ENCODE measurements at places on chromosomes 4 and X.

DNA sequence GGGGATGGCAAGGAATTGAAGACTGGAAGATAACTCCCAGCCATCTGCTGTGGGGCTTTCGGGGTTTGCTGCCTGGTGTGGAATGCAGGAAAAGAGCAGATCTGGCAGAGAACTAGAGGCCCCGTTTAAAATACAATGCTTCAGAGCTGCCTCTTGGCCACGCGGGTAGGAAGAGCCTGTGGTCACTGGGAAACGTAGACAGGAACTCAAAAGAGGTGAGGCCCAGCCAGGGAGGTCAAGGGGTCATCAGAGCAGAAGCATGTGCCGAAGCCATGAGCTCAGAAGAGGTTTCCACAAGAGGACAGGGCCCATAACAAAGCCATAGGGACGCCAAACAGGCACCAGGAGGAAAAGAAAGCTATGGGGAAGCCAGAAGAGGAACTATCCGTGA lies 14.5 kb upstream of the STS start:
- no peak for DNase-seq

- no peak for DNase-seq
Observed at GRCh38 chr4:18869166-18869565, 847.6 kb upstream of the LCORL start.

DNA sequence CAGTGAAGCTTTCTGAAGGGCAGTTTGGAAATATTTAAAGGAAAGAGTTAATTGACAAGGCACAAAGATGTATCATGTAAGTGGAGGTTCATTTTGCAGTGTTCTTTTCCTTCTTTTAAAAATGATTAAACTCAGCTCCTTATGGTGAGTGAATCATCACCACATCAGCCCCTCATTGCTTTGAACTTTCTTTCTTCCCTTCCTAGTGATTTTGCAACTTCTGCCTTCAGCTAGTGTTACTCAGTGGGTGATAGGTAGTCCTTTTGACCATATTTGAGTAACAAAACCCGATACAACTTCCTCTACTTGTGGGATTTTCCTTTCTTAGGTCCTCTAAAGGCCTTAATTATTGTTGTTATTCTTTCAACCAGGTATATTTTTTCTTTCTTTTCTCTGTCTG lies 8.2 kb downstream of the ZCCHC4 start:
- DNase-seq, result no peak

DNA sequence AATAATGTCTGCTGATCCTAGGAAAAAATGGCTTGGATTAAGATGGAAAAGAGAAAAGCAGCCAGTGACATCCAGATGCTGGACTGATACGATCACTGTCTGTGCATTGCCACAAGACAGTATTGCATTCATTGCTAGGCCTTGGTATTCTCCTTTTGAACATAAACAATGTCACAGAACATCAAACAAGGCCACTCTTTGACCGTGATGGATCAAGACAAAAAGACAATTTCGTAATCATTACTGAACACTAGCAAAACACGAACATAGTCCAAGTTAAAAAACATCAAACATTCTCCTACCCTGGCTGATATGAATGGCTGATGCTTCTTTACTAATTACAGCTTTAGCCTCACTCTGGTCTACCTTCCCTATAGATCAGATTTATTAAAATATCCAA lies 374.1 kb upstream of the CXorf51B start:
- DNase-seq, result no peak

DNA sequence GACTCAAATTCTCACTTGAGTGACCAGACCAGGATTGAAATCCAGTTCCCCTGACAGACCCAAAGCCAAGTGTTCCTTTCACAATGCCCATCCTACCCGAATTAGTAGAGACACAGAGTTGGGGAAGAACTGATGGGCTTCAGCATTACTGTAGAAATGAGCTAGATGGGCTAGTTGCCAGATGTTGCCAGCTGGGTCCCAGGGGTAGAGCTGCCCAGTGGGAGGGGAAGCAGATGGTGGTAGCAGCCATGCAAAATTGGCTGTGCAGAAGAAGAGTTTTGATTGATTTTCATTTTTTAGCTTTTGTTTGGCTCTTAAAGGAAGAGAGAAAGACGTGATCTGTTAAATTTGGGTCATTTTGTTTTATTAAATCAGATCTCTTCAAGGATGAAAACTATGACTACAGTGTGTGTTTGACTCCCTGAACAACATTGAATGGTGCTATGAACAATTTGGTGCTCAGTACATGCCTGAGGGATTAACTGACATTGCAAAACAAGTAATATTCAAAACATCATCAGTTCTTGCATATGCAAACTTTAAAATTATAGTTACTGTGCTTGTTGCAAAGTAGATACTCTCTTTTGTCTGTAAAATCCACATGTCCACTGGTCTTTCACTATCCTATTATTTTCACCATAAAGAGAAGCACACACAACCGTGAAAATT lies 86.0 kb downstream of the PARM1 start:
- DNase-seq, result no peak

DNA sequence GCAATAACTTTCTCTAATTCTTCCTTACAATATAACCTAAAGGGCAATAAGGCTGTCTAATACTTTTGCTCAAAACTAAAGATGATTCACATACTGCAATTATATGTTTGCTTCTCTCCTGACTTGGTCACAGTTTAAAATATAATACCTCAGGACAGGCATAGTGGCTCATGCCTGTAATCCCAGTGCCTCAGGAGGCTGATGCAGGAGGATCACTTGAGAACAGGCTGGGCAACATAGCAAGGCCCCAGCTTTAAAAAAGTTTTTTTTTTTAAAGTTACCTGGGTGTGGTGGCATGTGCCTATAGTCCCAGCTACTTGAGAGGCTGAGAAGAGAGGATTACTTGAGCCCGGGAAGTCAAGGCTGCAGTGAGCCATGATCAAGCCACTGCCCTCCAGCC lies 229.7 kb upstream of the GALNT7 start:
- no peak for DNase-seq

GRCh38 chr4:41360214-41360920 lies 103.6 kb downstream of the UCHL1 start:
- DNase-seq, result peak; percentile 89

- no peak for DNase-seq
Observed at GRCh38 chrX:104749951-104750610, 184.1 kb downstream of the IL1RAPL2 start.

DNA sequence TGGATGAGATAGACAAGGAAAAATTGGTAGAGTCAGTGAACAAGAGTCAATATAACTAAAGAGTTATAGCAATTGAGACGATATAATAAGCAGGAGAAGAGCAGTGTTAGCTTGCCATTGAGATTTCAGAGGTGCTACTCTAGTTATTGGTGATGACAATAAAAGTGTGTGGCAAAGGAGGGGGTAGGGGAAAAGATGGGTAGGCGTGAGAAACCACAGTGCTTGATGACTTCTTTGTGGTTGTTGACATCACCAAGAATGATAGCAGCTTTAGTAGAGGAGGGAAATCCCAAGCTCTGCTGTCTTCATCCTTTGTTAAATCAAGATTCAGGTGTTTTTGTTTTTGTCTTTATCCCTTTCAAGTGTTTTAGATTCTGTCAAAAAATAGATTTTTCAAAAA lies 179.9 kb upstream of the PPP3CA start:
- DNase-seq, result no peak

DNA sequence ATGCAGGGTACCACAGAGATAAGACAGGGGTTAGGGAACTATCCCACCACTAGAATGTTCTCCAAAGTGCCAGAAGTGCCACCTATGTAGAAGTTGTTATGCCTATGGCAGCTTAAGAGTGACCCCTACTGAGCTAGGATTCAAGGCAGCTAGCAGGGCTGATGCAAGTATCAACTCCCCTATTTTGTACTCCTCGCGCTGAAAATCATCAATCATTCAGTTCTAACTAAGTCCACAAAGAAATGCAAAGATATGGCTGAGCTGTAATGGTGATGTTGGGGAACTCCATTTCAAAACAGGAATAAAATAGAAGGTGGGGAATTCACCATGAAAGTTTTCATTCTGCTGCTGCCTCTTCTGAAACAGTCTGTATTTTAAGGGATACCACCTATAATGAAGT lies 13.8 kb downstream of the ACSL4 start:
- no peak for DNase-seq

- no peak for DNase-seq
Observed at GRCh38 chrX:70442224-70442623, 2.4 kb upstream of the DLG3 start.

GRCh38 chrX:25156323-25156722 lies 140.6 kb upstream of the ARX start:
- no peak for DNase-seq

DNA sequence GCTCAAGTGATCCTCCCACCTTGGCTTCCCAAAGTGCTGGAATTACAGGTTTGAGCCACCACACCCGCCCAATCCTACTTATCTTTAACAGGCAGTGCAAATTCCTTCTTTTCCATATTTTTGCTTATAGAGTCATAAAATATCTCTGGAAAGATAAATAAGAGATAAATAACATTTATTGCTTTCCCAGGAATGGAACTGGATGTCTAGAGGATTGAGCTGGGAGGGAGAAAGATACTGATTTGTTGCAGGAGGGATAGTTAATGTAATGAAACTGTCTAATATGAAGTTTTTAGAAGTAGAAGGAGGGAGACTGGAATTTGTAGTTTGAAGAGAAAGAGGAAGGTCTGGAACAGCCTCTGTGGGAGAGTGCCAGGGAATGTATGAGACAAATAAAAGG lies 20.2 kb downstream of the ITGB1BP2 start:
- DNase-seq, result no peak

GRCh38 chr4:124343661-124344171 lies 368.8 kb downstream of the ANKRD50 start:
- no peak for DNase-seq

DNA sequence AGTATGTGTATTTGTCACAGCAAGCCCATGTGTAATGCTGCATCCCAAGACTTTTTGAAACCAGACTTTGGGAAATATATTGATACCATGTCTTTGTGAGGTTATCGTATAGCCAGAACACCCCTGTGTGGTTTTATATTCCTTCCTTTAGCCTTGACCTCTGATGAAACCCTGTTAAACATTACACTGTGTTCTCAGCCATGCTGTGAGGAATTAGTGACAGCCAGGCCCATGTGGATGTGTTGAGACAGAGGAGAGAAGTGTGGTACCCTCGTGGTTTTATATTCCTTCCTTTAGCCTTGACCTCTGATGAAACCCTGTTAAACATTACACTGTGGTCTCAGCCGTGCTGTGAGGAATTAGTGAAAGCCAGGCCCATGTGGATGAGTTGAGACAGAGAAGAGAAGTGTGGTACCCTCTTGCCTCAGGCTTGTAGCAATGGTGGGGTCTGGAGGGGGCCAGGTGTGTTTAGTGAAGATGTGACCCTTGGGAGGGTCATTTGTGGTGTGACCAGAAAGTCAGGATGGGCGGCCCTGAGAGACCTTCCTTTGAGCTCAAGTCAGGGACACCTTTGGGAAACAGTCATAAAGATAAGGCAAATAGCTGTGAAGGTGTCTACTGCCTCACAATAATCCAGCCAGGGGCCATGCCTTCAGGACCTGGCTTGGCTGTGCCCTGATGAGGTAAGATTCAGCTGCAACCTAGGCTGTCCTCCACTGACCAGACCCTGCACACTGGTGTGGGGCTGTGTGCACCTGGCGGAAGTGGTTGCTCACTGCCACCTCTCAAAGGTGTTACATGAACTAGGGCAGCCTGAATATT lies 110.0 kb downstream of the IRF2 start:
- no peak for DNase-seq

DNA sequence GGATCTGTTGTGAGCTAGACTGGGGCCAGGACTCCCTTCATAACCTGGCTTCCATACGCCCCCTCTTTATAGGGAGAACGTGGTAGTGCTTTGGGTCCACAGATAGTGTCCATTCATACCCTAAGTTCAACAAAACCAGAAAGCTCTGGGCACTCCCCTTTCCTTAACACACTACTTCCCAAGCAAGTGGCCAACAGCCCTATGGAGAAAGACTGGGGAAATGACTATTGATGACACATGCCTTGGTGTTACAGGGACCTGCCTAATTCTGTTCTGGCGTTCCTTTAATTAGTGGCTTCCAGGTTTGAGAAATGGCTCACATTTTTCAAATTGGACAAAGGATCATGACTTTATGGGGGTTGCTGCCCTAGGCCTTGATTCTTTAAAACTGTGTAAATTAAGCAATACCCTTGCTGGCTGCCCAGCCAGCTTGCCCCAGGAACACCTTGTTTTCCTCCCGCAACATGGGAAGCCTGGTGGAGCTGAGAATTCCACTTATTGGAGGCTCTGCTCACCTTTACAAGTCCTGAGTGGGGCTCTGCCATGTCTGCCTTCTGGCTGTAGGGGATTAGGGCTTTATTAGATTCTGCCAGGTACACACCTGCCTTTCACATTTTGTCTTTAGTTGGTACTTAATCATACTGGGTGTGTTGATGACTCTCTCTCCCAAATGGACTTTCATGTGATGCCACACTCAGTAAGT lies 61.1 kb downstream of the RGS12 start:
- no peak for DNase-seq

DNA sequence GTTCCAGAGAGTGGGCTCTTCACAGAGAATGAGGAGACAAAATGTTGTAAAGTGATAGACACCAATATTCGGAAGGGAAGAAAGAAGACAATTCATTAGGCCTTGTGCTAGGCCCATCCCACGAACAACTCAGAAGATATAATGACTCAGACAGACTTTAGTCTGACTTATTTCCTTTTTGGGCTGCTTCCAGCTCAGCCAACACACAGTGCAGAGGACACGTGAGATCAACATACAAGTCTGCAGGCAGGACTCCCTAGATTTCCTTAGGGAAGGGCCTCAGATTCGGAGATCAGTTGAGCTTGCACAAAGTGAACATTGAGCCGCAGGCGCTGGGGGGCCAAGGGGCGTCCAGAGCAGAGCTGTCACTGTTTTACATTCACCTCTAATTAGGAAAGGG lies 290.7 kb upstream of the TENM3 start:
- peak; percentile 5 for DNase-seq

DNA sequence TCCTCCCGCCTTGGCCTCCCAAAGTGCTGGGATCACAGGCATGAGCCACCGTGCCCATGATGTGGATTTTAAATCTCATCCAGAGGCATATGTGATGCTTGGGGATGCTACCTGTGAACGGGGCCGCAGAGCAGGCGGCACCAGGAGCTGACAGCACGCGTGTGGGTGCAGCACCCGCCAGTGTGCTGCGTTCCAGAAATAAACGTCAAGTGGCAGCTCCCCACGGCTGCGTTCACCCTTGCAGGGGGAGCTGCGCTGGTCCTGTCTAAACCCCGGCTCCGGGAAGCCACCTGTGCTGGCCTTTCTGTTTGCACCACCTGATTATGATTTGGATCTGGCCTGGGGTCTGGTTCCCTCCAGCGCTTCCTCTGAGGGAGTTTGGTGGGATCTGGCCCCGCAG lies 77.8 kb downstream of the SORCS2 start:
- no peak for DNase-seq

- no peak for DNase-seq
Observed at GRCh38 chr4:3376266-3376665, 65.5 kb upstream of the HGFAC start.
